ENCODE measurements at places on chromosomes 7 and 10.

GRCh38 chr10:92829042-92829785 is 19.1 kb upstream of the EXOC6 start:
- DNase-seq: no peak

DNA sequence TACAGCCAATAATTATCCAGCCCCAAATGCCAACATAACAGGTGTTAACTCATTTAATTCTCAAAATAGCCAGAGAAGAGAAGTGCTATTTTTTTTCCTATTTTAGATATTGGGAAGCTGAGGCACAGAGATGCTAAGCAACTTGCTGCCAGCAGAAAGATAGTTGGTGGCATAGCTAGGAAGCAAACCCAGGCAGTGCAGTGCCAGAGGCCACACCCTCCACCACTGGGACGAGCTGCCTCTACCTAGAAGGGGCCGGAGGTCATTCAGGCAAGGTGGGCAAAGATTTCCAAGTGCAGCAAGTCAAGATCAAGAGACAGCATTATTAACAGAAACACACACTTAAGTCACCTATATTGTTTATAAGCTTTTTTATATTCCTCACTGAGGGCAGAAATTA is 654.1 kb downstream of the INHBA start:
- no peak for DNase-seq

DNA sequence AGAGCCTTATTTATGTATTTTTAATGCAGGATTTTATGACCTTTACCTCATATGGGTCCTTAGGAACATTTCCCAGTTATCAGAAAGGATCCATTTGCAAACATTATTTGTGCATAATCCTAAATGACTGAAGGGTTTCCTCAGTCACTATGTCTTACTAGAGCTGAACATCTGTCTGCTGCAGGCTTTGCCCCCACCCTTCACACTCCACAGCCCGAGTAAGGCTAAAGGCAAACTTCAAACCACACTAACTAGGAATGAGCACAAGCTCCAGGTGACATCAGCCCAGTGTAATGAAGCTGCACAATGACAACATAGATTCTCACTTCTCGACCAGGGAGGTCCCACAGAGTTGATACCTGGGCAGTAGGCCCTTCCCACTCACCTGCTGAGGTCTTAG is 491.3 kb upstream of the MKI67 start:
- no peak for DNase-seq

GRCh38 chr7:154863766-154864522 is 139.0 kb downstream of the PAXIP1 start:
- DNase-seq: no peak

DNA sequence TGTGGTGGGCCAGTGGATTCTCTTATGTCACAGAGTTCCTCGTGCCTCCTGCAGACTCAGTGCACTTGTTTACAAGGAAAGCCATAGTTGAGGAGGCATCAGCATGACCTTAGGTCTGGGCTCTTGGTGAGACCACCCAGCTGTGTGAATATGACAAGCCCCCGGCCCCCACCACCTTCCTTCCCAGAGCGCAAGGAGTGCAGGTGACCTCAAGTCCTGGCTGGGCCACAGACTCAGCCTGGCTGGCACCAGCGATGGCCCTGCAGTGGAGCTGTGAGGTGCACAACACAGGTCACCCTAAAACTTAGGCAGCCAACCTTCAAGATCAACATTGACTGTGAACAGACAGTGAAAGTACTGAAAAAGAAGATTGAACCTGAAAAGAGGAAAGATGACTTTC is 14.2 kb upstream of the SEMA3E start:
- no peak for DNase-seq

- no peak for DNase-seq
These were observed 24.9 kb downstream of the COL28A1 start for GRCh38 chr7:7510794-7511193.

GRCh38 chr7:76233538-76234281 is 32.0 kb downstream of the SRRM3 start:
- peak; percentile 18 for DNase-seq

DNA sequence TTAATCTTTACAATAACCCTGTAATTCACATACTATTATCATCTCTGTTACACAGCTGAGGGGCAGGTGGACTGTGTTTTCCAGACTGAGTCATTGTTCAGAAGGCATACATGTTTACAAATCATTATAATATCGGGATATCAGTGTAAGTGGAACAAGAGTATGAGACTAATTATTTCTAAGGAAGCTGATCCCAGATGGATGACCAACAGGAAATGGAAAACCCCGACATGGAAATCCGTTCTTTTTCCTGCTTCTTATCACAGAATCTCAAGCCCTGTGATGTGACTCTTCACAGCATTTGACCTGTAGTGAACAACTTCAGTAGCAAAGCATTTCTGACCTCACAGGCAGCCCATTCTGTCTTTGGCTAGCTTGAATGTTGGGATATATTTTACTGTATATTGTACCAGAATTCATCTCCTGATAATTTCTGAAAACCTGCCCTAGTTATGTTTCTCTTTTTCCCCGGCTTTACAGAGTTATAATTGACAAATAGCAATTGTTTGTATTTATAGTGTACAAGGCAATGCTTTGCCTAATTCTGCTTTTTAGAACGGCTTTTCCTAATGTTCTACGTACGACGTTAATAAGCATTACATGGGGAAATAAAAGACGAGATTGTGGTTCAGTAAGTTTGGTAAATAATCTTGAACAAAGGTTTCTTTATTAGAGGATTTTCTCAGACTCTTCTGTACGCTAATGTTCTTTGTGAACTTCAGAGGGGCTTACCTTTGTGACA is 78.6 kb upstream of the SYPL1 start:
- DNase-seq: no peak

GRCh38 chr7:4051696-4052095 is 630.4 kb upstream of the FOXK1 start:
- DNase-seq: no peak

GRCh38 chr7:21462081-21462480 is 34.2 kb downstream of the SP4 start:
- DNase-seq: no peak

GRCh38 chr10:63247771-63248170 is 114.6 kb downstream of the NRBF2 start:
- DNase-seq: no peak

GRCh38 chr10:5159126-5159525 is 25.8 kb downstream of the AKR1C8 start:
- no peak for DNase-seq

DNA sequence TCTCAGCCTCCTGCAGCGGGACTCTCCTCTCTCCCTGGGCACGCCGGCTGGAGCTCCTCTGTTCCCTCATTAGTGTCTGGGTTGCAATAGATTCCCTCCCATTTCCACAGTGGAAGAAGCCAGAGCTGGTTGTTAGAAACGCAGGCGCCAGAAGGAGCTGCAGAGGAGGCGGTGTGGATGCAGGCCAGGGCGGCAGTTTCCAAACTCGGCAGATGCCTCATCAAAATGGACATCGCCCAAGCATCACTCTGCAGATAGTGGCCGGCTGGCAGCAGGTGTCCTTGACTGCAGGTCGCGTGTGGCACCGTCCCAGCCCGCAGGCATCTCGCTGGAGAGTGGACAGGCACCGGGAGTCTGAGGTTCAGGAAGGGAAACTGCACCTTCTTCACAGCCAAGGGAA is 201.8 kb downstream of the TCERG1L start:
- DNase-seq: no peak

- DNase-seq: no peak
These were observed 67.2 kb downstream of the RABGEF1 start for GRCh38 chr7:66807736-66808135.

GRCh38 chr7:21945454-21946221 is at the start of gene CDCA7L:
CDCA7L (minus strand) TSS chr7:21945899; CDS start chr7:21945804, 95 bp downstream.
- DNase-seq: peak; percentile 50

DNA sequence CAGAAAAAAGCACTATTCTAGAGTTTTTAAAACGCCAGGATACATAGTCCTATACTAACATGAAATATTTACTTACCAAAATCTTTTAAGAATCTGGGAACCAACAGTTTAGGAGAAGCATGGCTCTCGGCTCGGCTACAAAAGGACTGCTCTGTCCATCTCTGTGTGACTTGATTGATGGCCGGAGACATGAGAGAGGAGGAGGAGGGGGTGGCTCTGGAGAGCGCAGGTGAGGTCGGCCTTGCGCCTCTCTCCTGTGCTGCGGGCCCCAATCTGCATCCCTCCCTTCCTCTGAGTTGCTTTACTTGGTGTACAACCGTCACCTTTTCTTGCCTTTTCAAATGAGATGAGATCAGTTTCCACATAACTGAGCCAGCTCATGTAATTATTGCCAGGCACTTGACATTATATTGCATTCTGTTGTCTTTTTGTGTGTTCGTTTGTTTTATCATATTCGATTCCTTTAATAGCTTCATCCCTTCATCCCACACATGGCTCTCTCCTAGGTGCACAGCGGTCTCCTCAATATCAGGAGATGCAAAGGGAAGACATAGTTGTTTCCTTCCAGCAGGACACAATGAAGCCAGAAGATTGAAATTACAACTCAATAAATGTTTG is 87.8 kb upstream of the KLF6 start:
- no peak for DNase-seq

GRCh38 chr10:97922022-97922758 is 72.5 kb downstream of the GOLGA7B start:
- no peak for DNase-seq

DNA sequence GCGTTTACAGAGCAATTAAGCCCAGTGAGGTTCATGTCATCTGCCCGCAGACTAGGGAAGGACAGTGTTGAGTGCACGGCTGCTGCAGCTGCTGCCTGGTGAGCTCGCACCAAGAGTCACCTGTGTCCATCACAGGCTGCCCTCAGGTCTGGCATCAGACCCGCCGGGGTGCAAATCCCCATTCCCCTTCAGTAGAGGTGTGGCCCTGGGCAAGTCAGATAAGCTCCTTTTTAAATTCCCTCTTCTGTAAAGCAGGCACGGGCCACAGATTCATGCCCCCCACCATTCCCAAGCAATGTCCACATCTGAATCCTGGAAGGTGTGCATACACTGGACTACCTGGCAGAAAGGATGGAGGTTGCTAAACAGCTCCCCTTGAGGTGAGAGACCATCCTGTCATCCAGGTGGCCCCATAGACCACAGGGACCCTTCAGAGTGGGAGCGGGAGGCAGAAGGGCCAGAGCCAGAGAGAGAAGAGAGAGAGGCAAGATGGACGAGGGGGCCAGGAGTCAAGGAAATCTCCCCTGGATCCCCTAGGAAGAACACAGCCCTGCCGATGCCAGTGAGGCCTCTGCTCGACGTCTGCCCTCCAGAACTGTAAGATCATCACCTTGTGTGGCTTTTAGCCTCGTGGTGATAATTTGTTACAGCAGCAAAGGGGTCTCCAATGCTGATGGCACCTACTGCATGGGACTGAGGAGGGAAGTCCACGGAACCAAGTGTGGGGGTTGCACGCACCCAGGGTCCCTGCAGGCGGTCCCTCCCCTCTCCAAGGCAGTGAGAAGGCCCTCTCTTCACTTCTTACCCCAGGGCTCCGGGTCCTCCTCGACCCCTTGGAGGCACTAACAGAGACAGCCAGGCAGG is 168.8 kb downstream of the TCERG1L start:
- DNase-seq: no peak

DNA sequence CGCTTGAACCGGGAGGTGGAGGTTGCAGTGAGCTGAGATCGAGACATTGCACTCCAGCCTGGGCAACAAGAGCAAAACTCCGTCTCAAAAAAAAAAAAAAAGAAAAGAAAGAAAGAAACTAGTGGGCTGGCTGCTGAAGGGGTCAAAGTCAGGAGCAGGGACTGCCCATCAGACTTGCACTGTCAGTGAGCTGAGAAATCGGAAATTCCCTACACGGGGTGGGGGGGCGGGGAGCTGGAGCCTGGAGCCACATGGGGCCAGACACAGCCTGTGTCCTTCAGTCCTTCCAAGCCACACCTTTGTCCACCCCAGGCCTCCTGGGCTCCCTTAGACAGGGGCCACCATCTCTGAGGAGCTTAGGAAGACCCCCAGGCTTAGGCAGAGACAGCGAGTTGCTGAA is 34.5 kb downstream of the SRRM3 start:
- no peak for DNase-seq

DNA sequence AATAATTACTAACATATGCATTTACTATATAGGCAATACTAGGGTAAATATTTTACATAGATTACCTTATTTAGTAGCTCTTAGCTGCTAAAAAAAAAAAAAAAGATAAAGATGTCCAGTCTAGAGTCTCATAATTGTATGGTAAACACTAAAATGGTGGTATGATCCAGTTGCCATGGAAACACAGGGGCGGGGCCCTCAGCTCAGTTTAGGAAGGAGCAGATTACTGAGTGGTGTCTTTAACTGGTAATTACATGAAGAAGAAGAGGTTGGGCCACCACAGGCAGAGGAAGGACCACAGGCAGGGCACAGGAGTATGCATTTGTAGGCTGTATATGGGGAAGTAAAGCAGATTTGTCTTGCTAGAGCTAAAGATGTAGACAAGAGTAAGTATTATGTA is 43.7 kb downstream of the ITGB8 start:
- no peak for DNase-seq

DNA sequence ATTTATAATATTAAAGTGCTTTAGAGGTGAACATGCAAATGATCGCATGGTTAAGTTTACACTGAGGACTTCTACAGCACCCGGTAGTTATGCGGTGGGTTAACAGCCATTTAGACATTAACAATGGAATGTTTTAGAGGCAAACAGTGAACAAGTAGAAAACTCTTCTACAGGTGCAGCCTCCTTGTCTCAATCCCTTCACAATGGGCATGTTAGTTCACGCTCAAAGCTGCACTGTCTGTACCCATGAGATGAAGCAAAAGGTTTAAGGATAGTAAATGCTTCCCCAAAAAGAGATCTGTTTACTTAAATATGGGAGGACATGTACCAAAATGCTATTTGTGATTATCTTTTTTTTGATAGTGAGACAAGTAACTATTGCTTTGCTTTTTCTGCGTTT is 25.1 kb downstream of the PUS7 start:
- DNase-seq: no peak

DNA sequence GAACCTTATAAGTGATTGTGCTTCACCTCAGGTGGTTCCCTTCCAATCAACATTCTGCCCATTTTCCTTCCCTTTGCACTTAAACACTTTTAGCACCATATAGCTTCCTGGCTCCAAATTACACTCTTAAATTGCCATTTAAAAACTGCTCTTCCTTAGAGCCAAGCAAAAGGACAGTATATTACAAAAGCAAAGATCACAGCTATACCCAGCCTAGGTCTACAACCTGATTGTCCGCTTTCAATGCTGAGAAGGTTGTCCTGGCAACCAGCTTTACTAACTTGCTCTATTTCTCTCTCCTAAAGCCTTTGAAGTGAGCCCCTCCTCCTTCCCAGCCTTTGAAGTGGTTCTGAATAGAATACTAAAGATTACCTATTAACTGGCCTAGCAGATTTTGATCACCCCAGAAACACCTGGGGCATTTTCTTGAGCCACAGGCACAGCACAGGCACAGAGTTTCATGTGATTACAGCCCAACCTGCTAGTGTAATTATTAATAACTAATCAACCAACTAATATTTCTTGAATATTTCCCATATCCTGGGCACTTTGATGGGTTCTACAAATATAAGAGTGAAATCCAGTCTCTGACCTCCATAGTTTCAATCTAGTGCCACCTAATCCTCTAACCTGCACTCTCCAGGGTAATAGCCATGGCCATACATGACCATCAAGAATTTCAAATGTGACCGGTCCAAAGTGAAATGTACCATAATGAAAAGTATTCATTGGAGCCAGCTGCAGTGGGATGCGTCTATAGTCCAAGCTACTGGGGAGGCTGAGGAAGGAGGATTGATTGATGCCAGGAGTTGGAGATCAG is 63.6 kb upstream of the TRIM24 start:
- DNase-seq: no peak

GRCh38 chr7:133518718-133519117 is 265.8 kb downstream of the EXOC4 start:
- no peak for DNase-seq

GRCh38 chr7:135193615-135194081 is 17.7 kb downstream of the WDR91 start:
- DNase-seq: peak; percentile 92

- DNase-seq: peak; percentile 55
These were observed 53.9 kb upstream of the PLPP4 start for GRCh38 chr10:120403109-120403508.
